IPS DF 19.7 (cell line): ENCODE measurements at places on chromosomes 1 and 21.

GRCh38 chr1:33008051-33008914 is 28.4 kb downstream of the AK2 start:
- no peak for DNase-seq

- DNase-seq = no peak
Measured at GRCh38 chr1:235917267-235917811, 50.6 kb upstream of the LYST start.

GRCh38 chr1:27430903-27431600 is 38.6 kb downstream of the GPR3 start:
- DNase-seq = no peak

GRCh38 chr21:36030581-36031189 is 29.6 kb downstream of the SETD4 start:
- DNase-seq = no peak

DNA sequence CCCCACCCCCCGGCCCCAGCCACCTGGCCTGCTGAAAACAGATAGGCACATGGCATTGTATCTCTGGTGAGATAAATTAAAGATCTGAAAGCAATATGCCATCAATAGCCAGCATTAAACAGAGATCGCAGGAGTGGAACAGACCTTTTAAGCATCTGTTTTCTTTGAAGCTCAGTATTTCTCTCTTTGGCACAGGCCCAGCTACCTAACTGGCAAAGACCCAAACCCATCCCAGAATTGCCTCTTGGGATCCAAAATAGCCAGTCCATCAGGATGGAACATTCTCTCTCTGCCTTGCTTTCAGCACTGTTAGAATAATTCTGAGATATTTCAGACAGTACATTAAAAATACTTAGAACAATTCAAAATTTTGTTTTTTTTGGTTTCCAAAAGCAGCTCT is 46.0 kb downstream of the KCNJ6 start:
- no peak for DNase-seq

DNA sequence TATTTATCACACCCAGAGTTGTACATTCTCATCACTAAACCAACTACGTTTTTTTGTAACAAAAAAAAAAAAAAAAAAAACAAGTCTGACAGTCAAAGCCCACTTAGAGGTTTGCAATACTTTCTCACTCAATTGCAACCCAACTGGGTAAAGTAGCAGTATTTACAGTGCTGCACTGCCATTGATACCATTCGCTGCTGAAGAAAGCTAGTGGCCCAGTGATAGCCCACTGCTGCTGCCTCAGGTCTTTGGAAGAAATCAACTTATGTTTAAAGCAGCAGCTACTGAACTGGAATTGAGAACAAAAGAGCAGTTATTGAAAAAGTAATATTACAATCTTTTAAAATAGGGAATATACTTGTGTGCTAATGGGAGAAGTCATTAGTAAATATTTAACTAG is 2.7 kb downstream of the HNRNPU start:
- no peak for DNase-seq

- DNase-seq = no peak
Measured at GRCh38 chr1:227390525-227390924, 72.2 kb upstream of the CDC42BPA start.

GRCh38 chr1:32349211-32349708 is 13.0 kb downstream of the FAM229A start:
- no peak for DNase-seq

GRCh38 chr1:29390491-29391361 is 154.4 kb downstream of the PTPRU start:
- no peak for DNase-seq

DNA sequence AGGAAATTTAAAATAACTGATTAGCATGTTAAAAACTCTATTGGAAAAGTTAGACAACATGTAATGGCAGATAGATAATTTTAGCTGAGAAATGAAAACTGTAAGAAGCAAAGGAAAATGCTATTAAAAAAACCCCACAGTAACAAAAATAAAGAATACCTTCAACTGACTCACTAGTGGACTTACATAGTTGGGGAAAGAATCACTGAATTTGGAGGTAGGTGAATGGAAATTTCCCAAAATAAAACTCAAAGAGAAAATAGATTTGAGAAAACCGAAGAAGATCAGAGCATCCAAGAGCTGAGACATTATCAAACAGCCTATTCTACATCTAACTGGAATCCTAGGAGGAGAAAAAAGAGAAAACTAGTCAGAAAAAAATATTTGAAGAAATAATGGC is 34.7 kb downstream of the PDE4B start:
- no peak for DNase-seq

- DNase-seq = peak; percentile 48
Measured at GRCh38 chr1:3453891-3454810, at the start of gene ARHGEF16. ARHGEF16 (plus strand) TSS chr1:3454665; CDS start chr1:3463085, 8,420 bp downstream.

DNA sequence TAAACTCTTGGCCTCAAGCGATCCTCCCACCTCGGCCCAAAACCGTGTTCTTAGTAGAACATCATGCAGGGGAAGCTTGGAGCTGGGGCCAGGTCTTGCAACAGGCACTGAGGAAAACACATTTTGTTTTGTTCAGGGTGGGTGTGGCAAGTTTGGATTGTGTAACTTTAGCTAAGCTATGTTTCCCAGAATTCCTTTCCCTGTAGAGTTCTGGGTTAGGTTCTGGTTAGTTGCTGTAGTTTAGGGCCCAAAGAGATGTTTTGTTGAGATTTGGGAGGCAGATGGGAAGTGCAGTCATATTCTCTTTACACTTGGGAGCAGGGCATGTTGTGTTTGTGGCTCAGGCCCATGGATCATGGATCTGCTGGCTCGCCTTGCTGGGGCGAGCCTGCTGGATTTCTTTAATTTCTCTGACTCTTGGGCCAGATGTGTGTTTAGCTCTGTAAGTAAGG is 24.0 kb downstream of the PLA2G5 start:
- no peak for DNase-seq

- DNase-seq = no peak
Measured at GRCh38 chr1:39105841-39106765, 80.0 kb downstream of the NDUFS5 start.

- no peak for DNase-seq
Measured at GRCh38 chr1:22830041-22830566, 119.5 kb downstream of the EPHB2 start.

- no peak for DNase-seq
Measured at GRCh38 chr1:159889821-159890252, 10.1 kb downstream of the CFAP45 start.

GRCh38 chr1:200437556-200438203 is 27.8 kb upstream of the ZNF281 start:
- DNase-seq = no peak

GRCh38 chr21:33206771-33207281 is 22.9 kb upstream of the IFNAR2 start:
- DNase-seq = no peak

DNA sequence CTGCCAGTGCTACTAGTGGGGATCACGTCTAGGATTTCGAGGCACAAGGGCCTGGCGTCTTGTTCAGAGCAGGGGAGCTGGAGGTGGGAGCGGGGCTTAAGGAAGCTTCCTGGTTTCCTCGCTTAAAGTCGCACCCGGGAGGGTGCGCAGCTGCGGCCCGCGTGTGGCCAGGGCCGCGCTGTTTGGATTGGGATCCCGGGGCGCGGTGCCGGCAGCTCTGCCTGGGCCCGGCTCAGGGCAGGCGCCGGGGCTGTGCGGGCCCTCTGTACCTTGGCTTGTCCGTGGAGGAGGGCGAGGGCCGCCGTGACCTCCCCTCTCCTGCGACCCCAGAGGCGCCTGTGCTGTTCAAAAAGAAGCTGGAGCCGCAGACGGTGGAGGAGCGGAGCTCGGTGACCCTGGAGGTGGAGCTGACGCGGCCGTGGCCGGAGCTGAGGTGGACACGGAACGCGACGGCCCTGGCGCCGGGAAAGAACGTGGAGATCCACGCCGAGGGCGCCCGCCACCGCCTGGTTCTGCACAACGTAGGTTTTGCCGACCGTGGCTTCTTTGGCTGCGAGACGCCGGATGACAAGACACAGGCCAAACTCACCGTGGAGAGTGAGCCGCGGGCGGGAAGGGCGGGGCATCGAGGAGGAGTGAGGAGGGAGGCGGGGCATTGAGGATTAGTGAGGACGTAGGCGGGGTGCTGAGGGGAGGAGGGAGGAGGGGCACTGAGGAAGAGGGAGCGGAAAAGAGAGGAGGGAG is 67.8 kb downstream of the OBSCN start:
- DNase-seq = peak; percentile 75

GRCh38 chr1:21034725-21035628 is 141.7 kb downstream of the EIF4G3 start:
- DNase-seq = no peak

GRCh38 chr1:46524843-46525242 is 26.6 kb downstream of the KNCN start:
- no peak for DNase-seq

DNA sequence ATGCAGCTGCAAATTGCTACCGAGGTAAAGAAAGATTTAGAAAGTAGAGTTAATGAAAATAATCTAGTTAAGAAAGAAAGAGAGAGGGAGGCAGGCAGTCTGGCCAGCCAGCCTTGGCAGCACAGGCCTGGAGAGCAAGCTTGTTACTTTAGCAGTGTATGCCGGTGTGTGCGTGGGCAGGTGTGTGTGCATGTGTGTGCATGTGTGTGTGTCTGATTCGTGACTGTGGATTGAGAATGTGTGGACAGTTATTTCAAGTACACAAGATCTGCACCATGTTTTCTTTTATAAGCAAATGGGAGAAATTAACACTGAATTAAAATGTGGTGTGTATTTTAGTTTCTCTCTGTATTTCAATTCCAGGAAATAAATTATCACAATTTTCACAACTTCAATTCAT is 211.6 kb downstream of the DSCAM start:
- no peak for DNase-seq

- DNase-seq = no peak
Measured at GRCh38 chr1:156684227-156684782, 7.1 kb upstream of the NES start.

DNA sequence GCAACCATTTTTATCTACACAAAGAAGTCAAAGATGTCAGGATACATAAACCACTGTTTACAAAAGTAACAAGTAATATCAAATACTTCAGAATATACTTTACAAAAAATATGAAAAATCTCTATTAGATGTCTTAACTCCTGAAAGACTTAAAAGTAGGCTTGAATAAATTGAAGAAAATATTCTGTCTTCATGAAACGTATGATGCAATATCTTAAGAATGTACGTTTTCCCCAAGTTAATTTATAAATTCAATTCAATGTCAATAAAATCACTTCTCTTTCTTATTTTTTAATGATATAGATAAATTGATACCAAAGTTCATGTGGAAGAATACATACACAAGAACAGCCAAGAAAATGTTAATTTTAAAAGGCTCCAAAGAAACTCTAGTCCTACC is 6.0 kb downstream of the KRTAP19-7 start:
- DNase-seq = no peak

GRCh38 chr1:198833706-198834503 is 195.1 kb downstream of the PTPRC start:
- DNase-seq = no peak

GRCh38 chr1:113205980-113206766 is 133.2 kb downstream of the LRIG2 start:
- DNase-seq = no peak

GRCh38 chr1:25550155-25550506 is 6.7 kb downstream of the LDLRAP1 start:
- no peak for DNase-seq

DNA sequence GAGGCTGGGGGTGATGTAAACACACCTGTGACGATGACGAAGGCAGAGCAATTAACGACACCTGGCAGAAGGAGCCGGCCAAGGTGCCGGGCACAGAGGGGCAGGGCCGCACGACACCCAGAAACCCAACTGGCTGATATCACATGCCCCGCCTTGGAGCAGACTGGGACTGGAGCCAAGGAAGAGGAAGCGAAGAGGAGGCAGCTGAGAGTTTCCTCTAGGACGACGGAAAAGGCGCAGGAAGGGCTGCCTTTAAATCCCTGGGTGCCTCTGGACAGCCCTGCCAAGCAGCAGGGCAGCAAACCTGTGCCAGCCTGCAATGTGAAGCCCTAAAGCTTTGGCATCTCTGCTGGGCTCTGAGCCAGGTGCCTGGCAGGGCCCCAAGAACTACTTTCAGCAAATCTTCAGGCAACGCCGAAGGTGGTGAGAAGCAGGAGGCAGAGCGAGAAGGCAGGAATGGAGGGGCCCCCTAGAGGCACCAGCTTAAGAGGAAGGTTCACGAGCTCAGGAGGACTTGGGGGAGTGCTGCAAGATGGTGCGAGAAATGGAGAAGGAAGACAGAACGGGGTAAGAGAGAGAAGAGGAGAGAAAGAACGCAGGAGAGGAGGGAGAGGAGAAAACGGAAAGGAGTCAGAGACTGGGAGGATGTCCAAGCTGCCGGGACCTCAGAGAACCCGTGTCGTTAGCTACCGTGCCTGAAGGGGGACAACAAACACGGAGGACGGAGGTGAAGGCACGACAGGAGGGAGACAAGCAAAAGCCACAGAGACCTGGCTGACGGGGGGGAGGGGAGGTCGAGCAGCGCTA is 25.3 kb upstream of the PEF1 start:
- DNase-seq = no peak

GRCh38 chr1:32786856-32787255 is 30.3 kb downstream of the YARS1 start:
- no peak for DNase-seq

DNA sequence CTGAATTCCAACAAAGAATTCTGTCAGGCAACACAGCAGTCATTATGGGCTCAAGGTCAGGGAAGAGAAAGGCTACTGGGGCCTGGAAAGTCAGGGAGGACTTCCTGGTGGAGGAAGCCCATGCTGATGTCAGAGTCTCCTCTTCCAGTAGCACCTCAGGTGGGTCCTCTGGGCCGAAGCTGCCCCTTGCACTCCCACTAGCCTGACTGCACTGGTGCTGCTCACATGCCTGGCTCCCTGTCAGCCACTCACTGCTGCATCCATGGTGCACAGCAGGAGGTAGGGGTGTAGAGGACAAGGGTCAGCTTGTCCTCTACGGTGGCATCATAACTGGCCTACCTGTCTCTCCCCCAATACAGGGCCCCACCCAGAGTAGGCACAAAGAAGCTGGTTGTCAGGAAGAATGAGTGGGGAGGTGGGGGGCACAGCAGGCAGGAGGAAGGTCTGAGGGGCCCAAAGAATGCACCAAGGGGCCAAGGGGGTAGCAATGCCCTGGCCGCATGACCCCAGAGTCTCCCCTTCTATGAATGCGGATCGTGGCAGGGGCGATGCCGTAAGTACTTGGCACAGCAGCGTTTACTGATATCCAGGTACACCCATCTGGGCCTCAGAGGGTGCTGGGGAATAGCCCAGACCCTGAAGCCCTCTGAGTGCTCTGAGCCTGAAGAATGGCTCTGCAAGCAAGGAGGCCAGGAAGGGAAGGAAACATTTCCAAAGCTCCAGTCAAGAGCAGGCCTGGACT is 80.3 kb downstream of the GLIS1 start:
- no peak for DNase-seq

DNA sequence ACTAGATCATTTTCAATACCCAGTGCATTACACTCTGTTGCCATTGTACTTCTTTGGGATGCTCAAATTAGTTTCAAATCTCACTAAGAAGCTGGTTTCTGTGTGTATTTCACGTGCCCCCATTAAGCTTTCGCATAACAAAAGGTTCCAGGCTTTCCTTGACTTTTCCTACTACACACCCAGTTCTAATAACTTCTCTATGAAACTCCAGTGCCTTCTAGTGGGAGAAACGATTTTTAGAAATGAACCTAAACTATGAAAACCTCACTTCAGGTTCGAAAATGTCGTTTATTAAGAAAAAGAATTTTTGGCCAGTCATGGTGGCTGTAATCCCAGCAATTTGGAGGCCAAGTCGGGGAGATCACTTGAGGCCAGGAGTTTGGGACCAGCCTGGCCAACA is 2.8 kb downstream of the CFHR4 start:
- no peak for DNase-seq

- no peak for DNase-seq
Measured at GRCh38 chr1:172533513-172534151, 682 bp downstream of the SUCO start.

GRCh38 chr1:202058001-202058908 is 47.9 kb downstream of the ELF3 start:
- DNase-seq = no peak
